ENCODE measurements at places on chromosomes 1 and 21.

- no peak for DNase-seq
These were observed 59.5 kb downstream of the NAV1 start for GRCh38 chr1:201598396-201598795.

- peak; percentile 74 for DNase-seq
These were observed 17.8 kb upstream of the MYCL start for GRCh38 chr1:39919545-39919944.

- no peak for DNase-seq
These were observed 40.2 kb downstream of the LGR6 start for GRCh38 chr1:202233804-202234203.

DNA sequence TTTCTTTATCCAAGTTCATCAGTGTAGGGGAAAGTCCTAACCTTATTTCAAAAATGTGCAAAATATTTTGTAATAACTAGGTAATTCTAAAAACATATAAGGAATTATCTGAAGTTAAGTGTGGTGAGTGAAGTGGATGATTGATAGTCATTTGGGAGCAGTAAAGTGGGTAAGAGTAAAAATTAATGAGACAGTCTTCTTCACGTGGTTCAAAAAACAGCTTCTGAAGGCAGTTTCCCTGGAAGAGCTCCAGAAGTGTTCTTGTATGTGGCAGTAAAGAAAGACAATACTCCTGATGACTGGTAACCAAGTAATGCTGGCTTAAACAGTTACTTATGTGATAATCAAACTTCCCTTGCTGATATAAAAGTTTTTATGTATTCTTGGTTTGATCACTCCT, 50.3 kb downstream of the LEPR start:
- DNase-seq: peak; percentile 26

DNA sequence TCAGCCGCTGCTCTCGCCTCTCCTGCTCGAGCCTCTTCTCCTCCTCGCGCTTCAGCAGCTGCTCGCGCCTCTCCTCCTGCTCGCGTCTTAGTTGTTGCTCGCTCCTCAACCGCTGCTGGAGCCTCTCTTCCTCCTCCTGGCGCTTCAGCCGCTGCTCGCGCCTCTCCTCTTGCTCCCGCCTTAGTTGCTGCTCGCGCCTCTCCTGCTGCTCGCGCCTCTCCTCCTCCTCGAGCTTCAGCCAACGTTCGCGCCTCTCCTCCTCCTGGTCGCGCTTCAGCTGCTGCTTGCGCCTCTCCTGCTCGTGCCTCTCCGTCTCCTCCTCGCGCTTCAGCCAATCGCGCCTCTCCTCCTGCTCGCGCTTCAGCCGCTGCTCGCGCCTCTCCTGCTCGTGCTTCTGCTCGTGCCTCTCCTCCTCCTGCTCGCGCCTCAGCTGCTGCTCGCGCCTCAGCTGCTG, 3.7 kb downstream of the TCHH start:
- peak; percentile 46 for DNase-seq

GRCh38 chr1:78006521-78006920, 1.8 kb downstream of the DNAJB4 start:
- DNase-seq: no peak

DNA sequence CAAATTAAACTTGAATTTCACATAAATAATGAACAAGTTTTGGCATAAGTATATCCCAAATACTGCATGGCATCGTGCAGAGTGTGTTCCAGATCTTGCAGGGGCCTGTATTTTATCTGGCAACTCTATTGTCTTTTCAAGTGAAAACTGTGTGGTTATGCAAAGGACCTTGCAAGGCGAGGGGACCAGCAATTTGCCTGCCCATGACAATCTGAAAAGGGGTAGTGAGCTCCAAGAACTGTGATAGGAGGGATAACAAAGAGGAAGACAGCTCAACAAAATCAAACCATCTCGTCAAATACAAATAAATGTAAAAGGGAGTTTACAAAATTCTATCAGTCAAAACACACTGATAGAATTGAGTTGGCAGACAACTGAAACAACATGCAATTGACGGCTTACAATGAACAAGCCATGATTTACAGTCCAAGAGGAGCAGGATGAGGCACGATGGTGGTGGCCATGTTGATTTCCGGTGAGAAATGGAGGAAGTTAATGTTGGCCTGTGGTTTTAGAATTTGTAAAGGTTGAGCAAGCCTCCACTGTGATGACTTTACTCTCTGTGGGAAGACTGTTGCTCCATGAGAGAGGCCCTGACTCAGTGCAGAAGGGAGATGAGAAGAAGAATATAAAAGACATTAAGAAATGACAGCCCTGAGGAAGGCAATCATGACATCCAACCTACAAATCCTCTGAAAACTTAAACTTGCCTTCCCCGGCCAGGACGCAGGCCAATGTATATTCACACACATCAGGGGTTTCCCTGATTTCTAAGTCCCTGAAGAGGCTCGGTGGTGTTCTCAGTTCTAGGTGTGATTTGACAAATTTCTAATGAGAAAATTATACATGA, 132.2 kb downstream of the ADSS2 start:
- DNase-seq: no peak

- DNase-seq: no peak
These were observed 1.2 kb downstream of the VAV3 start for GRCh38 chr1:107963601-107964335.

DNA sequence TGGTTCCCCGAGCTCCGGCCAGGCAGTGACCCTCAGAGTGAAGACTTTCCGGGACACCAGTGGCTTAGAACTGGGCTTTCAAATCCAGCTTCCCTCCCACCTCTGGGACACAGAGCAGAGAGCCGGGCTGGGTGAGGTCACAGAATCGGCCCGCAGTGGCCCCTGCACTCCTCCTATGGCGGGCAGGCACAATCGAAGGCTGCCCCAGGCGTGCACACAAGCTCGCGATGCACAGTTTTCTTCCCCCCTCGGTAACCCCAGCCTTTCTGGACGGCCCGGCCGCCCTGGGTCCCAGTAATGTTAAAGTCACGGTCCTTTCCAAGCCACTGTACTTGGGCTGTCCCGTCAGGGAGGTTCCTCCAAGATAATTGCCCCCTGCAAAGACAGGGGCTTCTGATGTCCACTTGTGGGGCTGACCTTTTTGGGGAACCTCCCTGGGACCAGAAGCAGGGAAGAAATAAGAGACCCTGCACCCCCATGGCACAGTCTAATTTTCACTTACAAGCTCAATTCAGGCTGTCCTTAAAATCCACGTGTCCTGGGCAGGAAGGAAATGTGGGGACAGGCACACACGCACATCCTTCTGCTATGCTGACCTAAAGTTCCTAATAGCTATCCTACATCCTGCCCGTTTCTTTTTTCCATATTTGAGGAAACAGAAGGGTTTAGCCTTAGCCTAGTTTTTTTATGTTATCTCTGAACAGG, 13.7 kb downstream of the TFF3 start:
- DNase-seq: no peak

DNA sequence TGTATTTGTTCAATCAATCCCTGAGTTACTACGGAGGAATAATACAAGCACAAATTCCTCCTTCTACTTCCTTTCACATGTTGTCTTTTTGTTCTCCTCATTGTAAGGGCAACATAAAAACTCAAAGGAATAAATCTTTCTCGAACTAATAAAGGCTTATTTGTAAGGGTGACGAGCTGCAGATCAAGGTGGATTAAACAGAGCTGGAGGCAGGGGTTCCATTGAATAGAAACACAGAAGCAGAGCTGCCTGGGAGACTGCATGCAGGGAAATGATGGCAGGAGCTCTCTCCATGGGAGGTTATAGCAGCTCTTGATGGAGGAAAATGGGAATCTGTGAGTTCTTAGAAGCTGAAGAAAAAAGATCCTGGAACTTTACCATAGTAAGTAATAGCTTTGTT, 160.2 kb downstream of the CYYR1 start:
- no peak for DNase-seq

GRCh38 chr21:45590726-45591618, 48.7 kb upstream of the SLC19A1 start:
- DNase-seq: no peak

DNA sequence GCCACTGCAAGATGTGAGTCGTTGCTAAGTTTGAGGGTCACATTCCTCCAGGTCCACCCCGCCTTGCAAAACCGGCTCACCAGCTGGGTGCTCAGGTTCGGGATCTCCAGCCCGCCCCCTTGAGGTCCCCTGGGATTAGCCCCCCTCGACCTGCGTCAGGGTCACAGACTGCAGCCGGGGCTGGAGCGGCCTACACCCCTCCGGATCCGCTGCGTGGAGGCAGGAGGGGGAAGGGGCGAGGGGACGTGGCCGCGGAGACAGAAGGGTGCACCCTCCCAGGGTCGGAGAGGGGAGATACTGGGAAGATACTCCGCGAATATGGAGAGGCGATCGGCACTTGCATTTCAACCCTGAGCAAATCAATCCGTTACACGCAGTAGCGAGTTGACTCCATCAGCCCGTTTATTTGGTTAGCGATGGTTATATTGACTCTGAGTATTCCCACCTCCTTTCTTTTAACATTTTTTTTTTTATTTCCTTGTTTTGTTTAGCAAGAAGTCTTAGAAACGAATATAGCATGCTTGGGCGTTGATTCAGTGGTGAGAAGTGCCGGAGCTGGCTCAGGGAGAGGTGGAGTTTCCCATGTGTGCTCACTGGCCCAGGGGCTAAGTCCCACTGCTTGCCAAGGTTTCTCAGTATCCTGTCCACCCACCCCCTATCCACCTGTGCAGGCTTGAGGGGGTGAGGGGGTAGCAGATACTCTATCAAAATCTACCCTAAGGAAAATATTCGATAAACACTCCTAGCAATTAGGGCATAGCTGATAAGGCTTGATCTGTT, 997 bp downstream of the IFNAR2 start:
- peak; percentile 45 for DNase-seq

GRCh38 chr1:109094377-109094803, 3.8 kb downstream of the TMEM167B start:
- no peak for DNase-seq

DNA sequence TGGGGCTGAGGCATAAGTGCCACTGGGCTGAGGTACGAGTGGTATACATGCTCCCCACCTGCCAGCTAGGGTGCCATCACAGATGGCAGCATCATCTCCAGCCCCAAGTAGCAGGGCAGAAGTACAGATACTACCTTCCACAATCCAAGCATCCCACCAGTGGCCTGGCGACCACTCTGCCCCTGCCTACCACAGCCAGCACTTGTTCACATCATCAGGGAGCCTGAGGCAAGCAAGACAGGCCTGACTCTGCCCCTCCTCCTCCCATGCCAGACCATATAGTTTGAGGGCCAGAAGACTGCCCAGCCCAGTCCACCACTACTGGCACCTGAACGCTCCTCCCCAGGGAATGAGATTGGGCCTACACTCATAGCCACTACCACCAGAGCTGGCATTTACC, 84.6 kb downstream of the SPATA6 start:
- DNase-seq: no peak

DNA sequence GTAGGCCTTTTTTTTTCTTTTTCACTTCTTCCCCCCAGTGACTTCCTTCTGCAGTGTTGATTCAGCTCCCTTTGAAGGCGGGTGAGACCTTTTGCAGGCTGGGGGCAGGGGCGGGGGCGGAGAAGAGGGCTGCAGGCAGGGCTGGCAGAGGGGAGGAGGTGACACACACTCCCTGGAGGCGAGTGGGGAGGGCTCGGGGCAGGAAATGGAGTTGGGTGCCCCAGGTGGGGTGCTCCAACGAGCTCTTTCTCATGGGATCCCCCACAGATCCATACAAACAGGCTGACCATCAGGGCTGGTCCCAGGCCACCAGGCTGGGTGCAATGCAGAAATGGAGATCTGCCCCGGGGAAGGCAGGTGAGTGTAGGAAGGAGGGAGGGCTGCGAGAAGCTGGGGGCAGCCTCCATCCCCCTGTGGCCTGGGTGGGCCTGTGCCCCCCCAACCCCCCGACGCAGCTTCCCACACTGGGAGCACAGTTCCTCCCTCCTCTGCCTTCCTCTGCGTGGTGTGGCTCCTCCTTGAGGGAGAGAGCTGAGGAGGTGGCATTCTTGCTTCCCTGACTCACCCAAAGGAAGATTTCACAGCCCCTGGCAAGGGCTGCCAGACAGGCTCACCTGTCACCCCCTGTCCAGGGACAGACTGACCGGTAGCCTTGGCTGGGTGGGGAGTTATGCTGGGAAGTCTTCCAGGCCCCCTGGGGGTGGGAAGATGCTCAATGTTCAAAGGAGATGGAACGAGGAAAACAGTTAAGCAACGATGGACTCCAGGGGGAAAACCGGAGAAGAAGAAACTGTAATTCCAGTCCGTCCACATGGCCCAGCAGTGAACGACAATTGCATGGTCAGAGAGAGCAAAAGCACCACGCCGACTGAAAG, 7.1 kb upstream of the ITGB2 start:
- DNase-seq: no peak

GRCh38 chr1:5757187-5757805, 234.9 kb downstream of the NPHP4 start:
- DNase-seq: no peak

- no peak for DNase-seq
These were observed 15.3 kb downstream of the CRYBG2 start for GRCh38 chr1:26338670-26339069.

DNA sequence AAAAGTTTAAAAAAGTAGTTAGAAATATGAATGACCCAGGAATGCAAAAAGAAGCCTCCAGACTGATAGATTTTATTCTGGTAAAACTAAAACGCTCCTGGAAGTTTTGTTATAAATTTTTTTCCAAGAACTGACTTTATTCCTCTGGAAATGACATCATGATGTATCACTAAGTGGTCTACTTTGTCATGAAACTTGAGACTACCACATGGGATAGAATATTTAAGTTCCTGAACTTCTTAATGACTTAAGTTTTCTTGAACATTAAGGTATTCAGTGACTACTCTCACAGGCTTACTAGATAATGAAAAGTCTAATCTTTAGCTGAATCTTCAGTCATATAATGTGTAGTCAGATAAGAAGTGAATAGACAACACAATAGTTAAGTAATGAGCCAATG, 842.2 kb downstream of the USP25 start:
- DNase-seq: no peak

GRCh38 chr1:4213366-4213973, 313.4 kb upstream of the C1orf174 start:
- peak; percentile 3 for DNase-seq

DNA sequence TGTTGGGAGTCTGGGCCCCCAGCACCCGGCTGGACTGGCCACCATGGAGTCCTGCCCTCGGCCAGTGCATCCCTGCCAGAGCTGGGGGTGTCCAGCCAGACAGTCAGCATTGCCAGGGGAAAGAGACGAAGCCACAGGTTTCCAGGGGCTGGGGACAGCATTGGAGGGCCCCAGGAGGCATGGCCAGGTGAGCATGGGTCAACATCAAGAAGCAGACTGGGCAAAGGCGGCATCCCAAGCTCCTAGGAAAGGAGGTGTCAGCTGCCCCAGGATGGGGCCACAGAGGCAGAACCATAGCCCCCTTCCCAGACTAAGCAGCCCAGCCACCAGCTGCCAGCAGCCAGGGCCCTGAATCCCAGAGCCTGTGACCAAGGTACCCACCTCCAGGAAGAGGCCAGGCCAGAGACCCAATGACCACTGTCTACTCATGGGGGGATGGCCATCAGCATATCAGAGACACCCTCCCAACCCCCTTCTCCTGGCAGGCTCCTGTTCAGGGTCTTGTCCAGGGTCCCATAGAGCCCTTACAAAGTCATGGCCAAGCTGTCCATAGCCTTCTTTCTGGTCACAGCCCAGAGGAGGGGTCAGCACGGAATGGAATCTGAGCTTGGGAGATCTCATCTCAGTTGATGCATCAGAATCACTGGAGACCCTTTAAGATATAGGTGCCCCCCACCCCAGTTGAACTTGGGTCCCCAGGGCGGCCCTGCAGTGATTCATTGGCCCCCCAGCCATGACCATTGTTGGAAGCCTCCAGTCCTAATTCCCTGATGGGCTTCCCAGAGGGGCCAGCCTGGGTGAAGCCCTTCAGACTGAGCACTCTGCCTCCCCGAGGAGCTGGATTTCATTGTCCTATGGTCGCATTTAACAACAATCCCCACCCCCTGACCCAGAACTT, 32.5 kb downstream of the WNT3A start:
- no peak for DNase-seq

Data from HEK293T (cell line).